ENCODE measurements at places on chromosomes 5 and 9.

GRCh38 chr9:123225374-123225813 lies 43.0 kb downstream of the STRBP start:
- peak; percentile 1 for DNase-seq

- no peak for DNase-seq
Measured at GRCh38 chr9:20315677-20316076, 306.6 kb downstream of the MLLT3 start.

DNA sequence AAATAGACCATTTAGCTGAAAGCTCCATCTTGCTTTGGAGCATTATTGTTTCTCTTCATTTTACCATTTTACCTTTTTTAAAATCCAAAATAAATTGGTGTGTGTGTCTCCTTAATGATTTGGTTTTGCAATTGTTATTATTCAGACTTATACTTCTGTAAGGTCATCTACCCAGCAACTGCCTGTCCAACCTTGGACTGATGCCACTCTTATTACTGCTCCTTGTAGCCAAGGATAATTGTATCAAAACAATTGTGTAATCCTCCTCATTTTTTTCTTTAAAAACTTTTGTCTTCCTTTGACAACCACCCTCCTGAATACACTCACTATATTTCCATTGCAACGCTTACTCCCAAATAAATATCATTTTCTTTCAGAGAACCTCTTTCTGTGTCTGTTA lies 30.3 kb upstream of the HMGCR start:
- DNase-seq = no peak

DNA sequence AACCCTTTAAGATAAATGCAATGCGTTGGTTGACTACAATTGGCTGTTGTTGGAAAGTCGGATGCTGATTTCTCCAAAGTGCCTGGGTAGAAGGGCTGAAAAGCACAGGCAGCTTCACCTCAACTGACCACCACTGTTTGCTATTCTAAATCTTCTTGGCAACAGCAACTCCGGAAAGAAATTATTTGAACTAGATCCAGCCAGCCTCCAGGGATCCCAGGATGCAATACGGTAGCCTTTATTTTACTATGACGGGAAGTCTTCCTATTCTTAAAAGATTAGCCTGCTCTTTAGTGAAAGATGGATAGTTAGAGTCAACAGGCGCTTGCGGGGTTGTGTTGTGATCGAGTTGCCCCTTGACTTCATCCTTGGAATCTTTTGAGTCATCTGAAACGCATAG lies 78.6 kb upstream of the KLF9 start:
- no peak for DNase-seq

- DNase-seq = no peak
Measured at GRCh38 chr5:56651893-56652292, 163.5 kb upstream of the MAP3K1 start.

DNA sequence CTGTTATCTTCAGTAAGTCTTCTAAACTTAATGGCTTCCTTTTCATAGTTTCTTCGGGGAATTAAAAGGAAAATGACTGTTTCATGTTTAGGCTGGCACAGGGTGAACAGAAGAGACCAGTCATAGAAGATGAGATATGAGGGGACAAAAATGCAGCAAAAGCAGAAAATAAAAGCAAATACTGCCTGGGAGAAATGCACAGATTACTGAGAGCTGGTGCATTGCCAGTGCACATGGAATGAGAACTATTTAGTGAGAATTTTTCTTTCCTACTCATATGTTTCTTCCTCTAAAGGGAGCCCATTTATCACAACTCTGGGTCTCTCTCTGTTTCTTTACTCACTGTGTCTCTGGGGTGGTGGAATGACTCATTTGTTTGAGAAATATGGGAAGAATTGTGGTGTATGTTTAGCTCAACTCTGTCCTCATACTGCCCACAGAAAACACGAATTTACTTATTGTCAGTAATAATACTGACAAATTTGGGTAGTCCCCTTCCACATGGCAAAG lies 25.9 kb upstream of the ANKRD55 start:
- DNase-seq = no peak

- no peak for DNase-seq
Measured at GRCh38 chr5:171897231-171897630, 109.2 kb downstream of the FBXW11 start.

DNA sequence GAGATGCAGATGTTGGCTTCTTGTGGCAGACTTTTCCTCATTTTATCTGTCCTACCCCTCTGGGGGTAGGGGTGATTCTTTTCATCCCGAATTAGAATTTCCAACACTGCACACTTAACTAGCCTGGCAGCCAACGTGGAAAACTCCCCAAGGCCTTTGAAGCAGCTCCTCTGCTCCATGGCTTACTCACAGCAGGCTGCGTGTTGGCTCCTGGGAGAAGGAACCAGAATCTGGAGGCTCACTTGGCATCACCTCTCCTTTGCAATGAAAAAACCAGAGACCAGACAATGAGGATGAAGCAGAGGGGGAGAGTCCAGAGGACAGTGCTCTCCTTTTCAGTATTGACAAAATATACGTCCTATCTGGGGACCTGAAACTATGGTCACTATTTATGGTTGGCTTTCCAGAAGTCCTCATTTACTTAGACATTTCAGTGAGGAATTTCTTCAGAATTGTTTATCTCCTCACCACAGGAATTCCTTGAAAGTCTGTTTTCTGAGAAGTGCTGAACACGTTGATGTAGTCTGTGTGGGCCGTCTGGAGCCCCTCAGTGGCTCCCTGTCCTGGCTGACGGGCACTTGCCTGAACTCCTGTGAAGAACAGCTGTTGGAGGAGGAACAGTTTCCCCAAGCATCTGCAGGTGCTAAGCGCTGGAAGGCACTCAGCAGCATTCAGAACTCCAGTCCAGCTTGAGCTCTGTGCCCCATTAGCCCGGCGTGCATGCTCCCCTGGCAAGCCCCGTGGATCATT lies 231.3 kb downstream of the RFK start:
- DNase-seq = no peak

DNA sequence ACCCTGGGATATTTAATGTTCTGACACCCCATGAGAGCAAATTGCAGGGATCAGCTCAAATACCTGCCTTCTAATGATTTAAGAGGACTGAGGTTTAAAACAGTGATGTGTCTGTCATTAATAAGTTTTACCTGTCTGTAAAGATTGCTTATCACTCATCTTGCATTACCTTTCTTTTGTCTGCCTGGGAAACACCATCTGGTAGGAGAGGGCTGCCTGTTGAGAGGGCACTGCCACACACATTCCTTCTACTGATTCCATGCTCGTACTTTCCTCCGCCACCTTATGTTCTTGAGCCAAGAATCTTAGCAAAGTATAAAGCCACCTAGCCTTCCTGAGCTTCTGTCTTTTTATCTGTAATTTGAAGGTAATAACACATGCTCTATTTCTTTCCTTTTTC lies 118.6 kb downstream of the KCTD16 start:
- no peak for DNase-seq

DNA sequence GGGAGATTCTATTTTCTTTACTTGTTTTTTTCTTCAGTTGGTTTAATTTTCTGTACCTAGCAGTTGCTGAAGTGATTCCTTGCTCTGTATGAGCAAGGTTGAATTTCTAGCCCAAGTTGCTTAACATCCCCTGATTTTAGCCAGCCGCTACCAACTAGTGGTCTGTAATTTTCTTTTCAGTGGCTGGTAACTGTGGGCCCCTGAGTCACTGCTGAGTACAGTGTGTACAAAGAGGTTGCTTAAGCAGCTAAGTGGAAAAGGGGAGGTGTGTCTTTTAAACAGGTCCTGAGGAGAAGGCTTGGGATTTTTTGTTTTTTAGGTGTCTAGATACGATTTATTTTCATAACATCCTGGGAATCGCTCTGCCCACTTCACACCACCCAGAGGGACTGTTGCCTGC lies 254.7 kb downstream of the NR3C1 start:
- DNase-seq = no peak
